Stimulated activated CD4-positive, alpha-beta T cell treated with anti-CD3 and anti-CD28 coated beads, Interleukin-1b, Interleukin-23, amount 100 ng/mL, for 4 hours (primary cell): ENCODE measurements at places on chromosomes 4 and X.

- DNase-seq, result no peak
These were observed 12.5 kb downstream of the GABRA4 start for GRCh38 chr4:46980851-46981250.

DNA sequence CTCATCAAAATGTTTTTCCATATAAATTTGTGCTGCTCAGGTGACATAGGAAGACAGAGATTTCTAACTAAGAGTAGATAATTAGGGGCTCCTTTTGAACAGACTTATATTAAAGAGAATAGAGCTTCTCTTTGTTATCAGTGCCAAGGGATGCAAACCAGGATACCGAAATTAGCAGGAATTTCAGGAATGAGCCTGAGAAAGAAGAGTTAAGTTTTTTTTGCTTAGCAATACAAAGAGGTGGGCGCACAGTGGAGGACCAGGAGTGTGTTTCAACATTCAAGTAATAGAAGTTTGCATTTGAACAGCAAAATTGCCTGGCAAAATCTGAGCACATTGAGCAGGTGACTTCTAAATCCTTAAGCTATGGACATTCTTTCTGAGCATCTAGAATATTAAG, 541.3 kb downstream of the GBA3 start:
- DNase-seq, result no peak

DNA sequence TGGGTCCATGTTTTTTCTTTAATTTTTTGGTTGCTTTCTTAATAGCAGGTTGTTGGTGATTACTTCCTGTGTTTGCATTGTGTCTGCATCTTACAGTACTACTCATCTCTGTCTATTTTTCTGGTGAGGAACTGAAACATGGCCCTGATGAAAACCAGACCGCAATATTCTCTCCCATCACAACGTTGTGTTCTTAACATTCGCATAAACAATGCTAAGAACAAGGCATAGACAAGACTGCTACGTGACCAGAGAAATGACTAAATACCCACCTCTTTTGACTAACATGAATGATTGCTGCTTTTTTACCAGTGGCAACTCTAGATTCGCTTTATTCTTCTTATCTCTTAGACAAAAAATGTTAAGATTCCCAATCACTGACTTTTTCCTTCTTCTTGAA, 179.1 kb downstream of the GC start:
- DNase-seq, result no peak

GRCh38 chr4:4766564-4766963, 92.9 kb upstream of the MSX1 start:
- DNase-seq, result no peak

- DNase-seq, result no peak
These were observed 11.9 kb upstream of the UGDH start for GRCh38 chr4:39539089-39539611.

DNA sequence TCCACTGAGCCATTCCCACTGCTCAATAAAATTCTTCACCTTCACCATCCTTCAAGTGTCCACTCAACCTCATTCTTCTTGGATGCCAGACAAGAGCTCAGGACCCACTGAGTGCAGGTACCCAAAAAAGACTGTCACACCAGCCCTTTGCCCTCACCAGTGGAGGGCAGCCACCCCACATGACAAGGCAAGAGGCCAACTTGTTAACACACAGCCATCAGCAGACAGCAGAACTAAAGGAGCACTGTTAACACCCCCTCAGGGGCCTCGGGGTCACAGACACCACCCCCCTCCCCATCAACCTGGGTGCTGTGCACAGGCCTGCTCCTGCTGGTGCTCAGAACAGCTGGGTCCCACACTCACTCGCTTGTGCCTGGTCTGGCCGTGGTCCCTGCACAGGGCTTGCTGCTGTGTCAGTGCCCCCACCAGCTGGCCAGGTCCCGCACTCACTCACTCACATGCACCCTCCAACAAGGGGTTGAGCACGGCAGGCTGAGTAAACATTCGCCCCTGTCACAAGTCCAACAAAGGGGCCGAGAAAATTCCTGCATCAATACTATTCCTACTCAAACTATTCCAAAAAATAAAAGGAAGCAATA, 54.1 kb downstream of the ATRX start:
- no peak for DNase-seq

- DNase-seq, result no peak
These were observed 104.0 kb upstream of the ARHGEF9 start for GRCh38 chrX:63889001-63889400.

- DNase-seq, result no peak
These were observed 4.0 kb downstream of the TXK start for GRCh38 chr4:48130100-48130499.

- no peak for DNase-seq
These were observed 186.9 kb downstream of the CAMK2D start for GRCh38 chr4:113574636-113575103.

DNA sequence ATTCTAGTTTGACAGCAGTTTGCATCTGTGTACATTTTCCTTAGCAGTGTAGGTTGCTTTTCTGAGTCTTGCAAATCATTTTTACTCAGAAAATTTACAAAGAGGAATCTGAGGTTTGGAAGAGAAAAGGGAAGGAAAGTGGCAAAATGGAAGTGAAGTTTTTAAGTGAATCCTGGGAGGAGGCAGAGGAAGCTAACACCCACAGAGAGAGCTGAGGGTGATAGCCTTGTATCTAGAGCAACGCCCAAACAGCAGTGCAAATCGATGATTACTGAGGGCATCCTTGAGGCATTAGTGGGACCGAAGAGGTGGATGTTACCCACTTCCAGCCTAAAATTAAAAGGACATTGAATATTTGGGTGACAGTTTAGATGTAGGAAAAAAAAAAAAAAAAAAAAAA, 31.8 kb downstream of the KLF3 start:
- no peak for DNase-seq

GRCh38 chrX:104432321-104432720, 133.7 kb upstream of the IL1RAPL2 start:
- no peak for DNase-seq

DNA sequence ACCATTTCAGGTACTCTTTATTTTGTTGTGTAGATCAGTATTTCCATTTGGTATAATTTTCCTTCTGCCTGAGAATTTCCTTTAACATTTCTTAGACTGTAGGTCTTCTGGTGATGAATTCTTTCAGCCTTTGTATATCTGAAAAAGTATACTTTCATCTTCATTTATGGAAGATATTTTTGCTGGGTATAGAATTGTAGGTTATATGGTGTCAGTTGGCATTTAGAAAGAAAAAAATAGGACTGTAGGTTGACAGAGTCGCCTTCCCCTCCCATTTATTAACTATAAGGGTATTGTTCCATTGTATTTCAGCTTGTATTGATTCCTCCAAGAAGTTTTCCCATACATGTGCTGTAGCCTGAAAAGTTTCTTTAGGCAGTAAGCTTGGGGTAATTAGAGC, 71.9 kb downstream of the KDM6A start:
- DNase-seq, result no peak

GRCh38 chr4:140426610-140427105, 790 bp downstream of the CLGN start:
- no peak for DNase-seq

DNA sequence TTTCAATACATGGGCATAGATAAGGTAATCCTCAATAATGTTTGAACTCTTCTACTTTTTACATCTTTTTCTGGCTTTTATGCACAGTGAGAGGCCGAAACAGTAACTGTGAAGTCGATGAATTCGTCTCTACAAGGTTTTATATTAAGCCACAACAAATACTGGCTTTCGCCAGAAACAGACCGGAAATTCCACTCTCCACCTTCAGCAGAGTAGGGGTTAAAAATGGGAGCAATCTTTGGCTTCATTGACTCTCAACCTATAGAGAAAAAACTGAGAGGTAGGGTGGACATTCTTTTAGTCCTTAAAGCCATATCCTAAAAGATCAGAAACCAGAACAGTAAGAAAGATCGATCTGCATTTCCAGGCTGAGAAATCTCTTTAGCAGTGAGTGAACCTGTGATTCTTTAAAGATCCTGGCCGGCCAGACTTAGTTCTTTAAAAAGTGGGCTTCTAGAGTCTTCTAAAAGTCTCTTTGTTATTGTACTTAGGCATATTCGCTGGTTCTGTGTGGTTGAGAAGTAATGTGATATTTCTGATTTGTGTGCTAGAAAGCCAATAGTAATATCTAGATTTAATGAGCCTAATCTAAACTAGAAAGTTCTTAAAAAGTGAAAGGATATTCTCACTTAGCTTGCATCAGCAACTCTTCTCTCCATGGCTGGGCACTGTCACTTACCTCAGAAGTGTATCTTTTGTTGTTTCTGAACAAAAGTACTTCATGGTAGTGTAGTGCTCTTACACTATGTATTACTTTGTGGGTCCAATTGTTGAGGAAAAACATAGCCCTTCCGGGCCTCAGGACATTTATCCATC, 2.0 kb downstream of the HSPA4L start:
- DNase-seq, result no peak

DNA sequence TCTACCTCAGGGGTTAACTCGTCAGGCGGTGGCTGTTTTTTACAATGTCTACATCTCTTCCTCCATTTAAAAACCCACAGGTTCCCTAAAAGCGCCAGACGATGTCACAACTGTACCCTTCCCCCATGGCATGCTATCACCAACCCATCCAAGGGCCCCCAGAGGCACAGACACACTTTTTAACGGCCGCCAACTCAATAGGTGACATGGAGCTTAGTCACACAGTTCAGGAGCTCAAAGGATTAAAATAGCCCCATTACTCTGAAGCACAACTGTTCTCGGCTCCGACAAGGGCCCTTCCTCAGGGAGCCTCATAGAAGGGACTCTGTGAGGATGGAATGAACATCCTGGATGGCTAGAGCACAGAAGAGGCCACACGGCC, 12.4 kb downstream of the SH3KBP1 start:
- DNase-seq, result no peak

DNA sequence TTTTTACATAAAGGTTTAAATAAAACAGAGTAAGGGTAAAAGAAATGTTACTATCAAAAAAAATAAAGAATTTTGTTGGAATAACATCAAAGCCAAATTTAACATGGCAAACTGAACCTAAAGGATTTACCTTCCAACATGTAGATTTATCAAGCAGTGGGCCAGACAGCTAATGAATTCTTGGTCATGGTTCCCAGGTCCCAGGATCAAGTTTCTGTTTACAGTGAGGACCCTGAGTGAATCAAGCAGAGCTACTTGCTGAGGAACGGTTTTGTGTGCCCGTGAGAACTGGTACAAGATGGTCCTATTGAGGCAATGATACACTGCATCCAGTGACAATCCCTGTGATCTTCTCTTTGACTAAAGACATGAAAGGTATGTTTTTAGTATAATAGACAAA, 157.1 kb downstream of the CDS1 start:
- no peak for DNase-seq

DNA sequence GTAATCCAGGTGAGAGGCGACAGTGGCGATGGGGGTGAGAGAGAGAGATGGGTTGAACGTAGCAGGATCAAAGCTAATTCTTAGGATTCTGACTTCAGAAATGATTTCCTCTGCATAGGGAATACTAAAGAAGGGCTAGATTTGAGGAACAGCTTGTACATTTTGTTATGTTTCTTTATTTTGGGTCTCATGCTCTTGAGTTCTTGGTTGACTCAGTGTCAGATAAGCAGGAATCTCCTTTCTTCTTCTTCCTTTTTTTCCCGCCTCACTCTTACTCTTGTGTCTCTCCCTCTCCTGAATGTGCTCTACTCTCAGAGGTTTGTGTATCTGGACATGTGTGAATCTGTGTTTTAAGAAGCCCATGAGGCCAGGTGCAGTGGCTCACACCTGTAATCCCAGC, 36.4 kb downstream of the FAM193A start:
- no peak for DNase-seq

DNA sequence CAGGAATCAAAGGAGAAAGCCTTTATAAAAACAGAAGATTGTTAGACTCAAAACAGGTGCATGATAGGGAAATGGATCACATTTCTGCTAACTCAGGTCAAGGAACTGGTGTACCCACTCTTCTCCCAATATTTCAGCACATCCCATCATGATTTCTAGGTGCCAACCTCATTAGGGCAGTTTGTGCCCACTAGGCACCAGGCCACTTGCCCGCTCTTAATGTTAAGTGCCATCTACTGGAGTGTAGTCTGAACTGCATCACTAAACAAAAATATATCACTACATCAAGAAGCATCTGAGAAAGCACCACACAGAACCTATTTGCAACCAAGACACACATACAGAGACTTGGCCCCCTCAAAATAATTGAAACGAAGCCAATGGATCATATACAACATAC, 140.4 kb upstream of the GRID2 start:
- no peak for DNase-seq

- DNase-seq, result no peak
These were observed 32.7 kb downstream of the NLGN3 start for GRCh38 chrX:71177327-71177726.
